Jurkat, Clone E6-1 (cell line): ENCODE measurements at places on chromosomes 1 and 21.

GRCh38 chr1:111792249-111792648 lies 36.5 kb downstream of the DDX20 start:
- no peak for DNase-seq

DNA sequence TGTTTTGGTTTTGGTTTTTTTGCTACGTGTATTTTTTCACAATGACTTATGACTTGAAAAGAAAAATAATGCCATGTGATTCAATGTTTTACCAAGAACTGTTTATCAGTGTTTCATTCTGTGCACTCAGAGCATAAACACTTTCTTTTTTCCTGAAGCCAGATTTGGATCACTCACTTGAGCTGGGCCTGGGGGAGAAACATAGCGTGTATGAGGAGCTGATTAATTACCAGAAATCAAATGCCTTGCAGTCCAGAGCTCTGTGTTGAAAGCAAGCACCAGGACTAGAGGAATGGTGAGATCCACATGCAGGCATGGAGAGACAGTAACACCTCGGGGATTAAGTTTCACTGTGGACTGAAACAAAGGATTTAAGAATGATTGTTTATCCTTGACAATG lies 642.1 kb upstream of the ADGRL2 start:
- DNase-seq = no peak

- DNase-seq = no peak
These were observed 1.8 kb downstream of the SFT2D2 start for GRCh38 chr1:168227620-168228019.

DNA sequence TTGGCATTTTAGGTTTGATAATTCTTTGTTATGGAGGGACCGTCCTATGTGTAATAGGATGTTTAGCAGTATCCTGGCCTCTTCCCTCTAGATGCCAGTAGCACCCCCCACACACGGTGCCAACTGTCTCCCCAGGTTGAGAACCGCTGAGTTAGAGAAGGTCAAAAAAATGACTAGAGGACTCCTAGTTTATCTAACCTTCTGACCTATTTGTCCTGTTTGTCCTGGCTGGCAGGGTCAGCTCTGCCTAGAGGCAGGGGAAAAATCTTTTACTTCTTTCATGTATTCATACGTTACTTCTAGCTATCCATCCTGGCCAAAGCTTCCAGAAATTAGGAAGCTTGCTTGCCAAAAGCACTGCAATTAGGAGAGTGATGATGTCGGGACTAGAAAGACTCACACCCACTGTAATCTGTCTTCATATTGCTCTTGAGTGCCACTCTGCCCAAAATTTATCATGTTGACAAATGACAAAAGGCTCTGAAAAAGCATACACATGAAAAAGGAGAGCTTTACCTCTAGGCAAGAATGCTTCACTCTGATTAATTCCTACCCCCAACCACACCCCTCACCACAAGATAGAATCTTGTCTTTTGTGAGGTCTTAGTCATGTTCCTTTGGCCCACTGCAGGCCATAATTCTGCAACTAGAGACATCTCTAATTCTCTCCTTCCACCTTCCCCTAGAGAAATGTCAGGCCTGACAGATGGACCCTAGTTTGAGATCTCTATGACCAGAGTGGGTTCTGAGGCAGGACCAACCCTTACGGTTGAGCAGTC lies 14.4 kb upstream of the AKR1A1 start:
- no peak for DNase-seq

GRCh38 chr1:101769520-101769919 lies 227.2 kb downstream of the OLFM3 start:
- DNase-seq = peak; percentile 15

GRCh38 chr1:37238364-37239224 lies 204.3 kb upstream of the GRIK3 start:
- no peak for DNase-seq

DNA sequence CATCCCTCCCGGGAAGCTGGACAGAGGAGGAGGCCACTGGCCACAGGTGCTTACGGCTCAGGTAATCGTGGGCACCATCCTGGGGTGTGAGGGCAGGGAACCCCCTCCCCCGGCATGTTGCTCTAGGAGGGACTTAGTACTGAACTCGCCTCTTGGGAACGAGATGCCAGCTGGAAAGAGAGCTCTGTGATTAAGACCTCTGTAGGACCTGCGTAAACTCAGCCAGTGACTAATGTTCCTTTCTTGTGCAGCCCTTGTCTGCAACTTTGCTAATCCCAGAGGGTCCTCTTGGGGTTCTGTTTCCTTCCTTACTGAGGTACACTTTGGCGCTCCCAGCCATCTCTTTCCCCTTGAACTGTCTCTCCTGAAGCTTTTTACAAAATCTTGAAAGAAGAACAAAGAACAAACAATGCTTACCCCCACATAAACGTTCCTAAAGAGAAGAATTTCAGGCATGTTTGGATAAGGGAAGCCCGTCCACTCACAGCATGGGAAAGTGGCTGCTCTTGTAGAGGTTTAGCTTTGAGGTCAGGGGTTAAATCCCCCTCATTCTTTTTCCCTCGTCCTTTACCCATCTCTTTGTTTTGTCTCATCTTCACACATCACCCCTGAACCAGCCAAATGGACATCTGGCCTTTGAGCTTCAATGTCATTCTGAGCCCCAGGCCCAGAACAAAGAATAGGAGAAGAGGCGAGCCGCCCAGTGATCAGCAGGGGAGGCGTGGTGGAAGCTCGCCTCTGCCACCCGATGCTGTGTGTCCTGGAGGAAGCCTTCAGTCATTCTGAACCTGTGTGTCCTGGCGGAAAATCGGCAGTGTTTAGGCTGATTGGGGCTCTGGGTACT lies 37.4 kb downstream of the CITED4 start:
- DNase-seq = no peak

- no peak for DNase-seq
These were observed 27.1 kb downstream of the RNF115 start for GRCh38 chr1:145796753-145797152.

GRCh38 chr1:246435421-246436041 lies 71.5 kb downstream of the SMYD3 start:
- no peak for DNase-seq

DNA sequence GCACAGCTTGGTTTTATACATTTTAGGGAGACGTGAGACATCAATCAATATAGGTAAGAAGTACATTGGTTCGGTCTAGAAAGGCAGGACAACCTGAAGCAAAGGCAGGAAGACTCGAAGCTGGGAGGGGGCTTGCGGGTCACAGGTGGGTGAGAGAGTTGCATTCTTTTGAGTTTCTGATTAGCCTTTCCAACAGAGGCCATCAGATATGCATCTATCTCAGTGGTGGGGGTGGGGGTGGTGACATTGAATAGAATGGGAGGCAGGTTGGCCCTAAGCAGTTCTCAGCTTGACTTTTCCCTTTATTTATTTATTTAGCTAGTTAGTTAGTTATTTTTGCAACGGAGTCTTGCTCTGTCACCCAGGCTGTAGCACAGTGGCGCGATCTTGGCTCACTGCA lies 85.6 kb downstream of the WDR4 start:
- no peak for DNase-seq

GRCh38 chr1:248047008-248047407 lies 372 bp downstream of the OR2L3 start:
- no peak for DNase-seq

GRCh38 chr21:31921079-31921478 lies 48.3 kb downstream of the HUNK start:
- no peak for DNase-seq

GRCh38 chr21:16305686-16306085 lies 575.9 kb downstream of the USP25 start:
- no peak for DNase-seq

GRCh38 chr1:179014123-179014522 lies 11.6 kb upstream of the FAM20B start:
- no peak for DNase-seq

- DNase-seq = no peak
These were observed 599 bp upstream of the ITPKB start for GRCh38 chr1:226739696-226740065.

- DNase-seq = no peak
These were observed 1.1 kb downstream of the CALML6 start for GRCh38 chr1:1915911-1916840.

- no peak for DNase-seq
These were observed 182.1 kb downstream of the ETS2 start for GRCh38 chr21:38987633-38988508.

GRCh38 chr1:150534002-150534401 lies 15.2 kb upstream of the ADAMTSL4 start:
- DNase-seq = no peak

- no peak for DNase-seq
These were observed 1.5 kb upstream of the RASSF5 start for GRCh38 chr1:206505702-206506355.

- no peak for DNase-seq
These were observed 1337.8 kb downstream of the AMY1C start for GRCh38 chr1:105087506-105087905.

GRCh38 chr1:100921110-100921706 lies 25.3 kb downstream of the SLC30A7 start:
- peak; percentile 66 for DNase-seq

- DNase-seq = no peak
These were observed 69.6 kb downstream of the GBP6 start for GRCh38 chr1:89433421-89433820.

- no peak for DNase-seq
These were observed 11.5 kb downstream of the ATP2B4 start for GRCh38 chr1:203638103-203638475.

DNA sequence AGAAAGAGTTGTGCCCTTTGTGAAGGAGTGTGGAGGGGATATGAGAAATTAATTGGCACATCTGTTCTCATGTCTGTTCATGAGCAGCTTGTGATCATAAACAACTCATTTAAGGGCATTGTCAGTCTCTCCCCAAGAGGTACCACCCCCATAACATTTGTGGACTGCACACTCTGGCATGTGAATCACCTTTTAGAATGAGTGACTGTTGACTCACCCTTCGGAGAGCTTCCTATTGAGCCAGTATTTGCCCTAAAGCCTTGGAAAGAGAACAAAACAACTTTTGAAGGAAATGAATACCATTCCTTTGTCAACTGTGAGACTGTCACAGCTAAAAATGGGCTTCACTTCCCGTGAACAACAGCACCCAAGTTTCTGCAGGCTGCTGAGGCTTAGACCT lies 27.5 kb upstream of the MYSM1 start:
- DNase-seq = no peak

GRCh38 chr1:36542024-36542961 lies 59.6 kb upstream of the CSF3R start:
- no peak for DNase-seq

GRCh38 chr1:202248861-202249260 lies 55.3 kb downstream of the LGR6 start:
- DNase-seq = no peak

DNA sequence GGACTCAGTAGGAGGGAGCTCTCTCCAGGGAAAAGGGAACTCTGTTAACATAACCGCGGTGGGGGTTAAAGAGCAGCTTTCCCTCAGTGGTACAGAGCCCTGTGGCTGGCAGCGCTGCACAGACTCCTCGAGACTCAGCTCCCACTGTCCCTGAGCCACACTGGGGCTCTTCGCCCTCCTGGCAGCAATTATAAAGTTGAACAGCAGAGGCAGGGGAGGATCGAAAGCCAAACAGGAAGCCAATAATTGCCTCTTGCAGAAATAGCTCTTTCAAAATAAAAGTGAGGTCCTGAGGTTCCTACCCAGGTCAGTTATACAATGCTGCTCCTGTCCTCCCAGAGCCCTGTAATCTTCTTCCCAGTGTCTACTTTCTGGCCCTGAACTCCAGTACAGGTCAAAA lies 77.0 kb downstream of the FAM78B start:
- peak; percentile 59 for DNase-seq

DNA sequence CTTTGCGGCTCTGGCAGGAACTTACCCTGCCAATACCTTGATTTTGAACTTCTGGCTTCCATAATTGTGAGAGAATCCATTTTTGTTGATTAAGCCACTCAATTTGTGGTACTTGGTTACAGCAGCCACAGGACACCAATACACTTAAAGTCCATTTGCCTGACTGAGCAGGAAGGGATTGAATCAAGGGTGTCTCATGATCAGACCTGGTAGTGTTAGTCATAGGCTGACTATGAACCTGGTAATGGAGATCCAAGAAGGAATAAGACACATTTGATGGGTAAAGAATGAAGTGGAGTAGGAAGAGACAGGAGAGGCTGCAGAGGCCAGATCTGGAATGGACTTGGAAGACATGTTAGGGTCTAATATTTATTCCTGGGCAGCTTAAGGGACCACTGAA lies 31.2 kb upstream of the MAP1LC3C start:
- no peak for DNase-seq

GRCh38 chr1:78224861-78225552 lies 179.2 kb downstream of the GIPC2 start:
- DNase-seq = no peak

DNA sequence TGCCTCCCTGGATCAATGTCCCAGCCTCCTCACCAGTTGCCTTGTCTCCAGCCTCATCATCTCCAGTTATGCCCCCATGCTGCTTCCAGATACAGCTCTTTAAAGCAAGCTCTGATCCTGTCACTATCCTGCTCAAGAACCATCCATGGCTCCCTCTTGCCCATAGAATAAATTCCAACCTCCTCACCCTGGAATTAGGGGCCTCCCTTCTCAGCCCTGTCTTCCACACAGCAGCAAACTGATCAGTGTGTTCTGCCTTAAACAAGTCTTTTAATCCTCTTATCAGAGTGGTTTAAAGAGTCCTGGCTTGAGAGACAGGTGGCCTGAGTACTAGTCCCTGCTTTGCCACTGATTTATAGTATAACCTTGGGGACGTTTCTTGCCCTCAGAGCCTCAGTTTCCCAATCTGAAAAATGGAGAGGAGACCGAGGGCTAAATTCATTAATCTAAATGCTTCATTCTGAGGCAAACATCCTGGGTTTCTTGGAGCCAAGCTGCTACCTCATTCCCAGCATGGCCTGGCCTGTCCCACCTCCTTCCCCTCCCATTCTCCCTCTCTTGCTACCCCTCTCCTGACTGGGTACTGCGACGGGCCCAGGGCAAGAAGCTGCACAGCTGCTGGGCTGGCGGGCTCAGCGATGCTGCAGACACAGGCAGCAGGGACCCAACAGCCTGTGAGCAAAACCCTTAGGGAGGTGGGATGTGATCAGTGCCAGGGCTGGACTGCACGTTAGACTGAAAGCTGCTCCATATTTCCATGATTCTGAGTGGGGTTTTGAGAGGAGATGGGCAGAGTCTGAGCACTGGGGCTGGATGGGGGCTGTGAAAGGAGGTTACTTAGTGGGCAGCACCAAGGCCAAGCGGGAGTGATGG lies 221.4 kb downstream of the PTPRU start:
- no peak for DNase-seq

DNA sequence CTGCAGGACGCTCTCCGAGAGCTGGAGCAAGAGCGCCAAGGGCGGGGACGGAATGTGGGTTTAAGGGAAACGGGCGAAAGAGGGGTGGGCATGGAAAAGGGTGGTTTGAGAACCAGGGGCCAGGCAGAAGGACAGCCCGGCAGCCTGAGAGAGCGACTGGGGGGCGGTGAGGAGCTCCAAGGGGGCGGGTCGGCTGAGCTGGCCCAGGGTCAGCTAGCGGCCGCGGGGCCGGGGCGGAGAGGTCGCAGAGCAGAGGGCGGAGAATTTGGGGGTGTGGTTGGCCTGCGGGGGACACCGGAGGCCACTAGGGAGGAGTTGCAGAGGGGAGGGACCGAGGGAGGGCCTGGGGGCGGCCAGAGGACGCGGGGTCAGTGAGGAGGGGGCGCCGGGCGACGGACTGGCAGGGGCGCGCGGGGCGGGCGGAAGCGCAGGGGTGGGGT lies 54.7 kb downstream of the NDUFS5 start:
- DNase-seq = no peak
